ENCODE measurements at places on chromosomes 2 and 18.

GRCh38 chr2:216083464-216084281 is 2.0 kb downstream of the TMEM169 start:
- H3K36me3 ChIP-seq, result peaks cover 9% of the 10 kb centered on the region
- peak overlapping the region; percentile 88 for H3K27ac ChIP-seq
- H3K4me1 ChIP-seq, result peaks cover 62% of the 10 kb centered on the region
- DNase-seq, result no peak

DNA sequence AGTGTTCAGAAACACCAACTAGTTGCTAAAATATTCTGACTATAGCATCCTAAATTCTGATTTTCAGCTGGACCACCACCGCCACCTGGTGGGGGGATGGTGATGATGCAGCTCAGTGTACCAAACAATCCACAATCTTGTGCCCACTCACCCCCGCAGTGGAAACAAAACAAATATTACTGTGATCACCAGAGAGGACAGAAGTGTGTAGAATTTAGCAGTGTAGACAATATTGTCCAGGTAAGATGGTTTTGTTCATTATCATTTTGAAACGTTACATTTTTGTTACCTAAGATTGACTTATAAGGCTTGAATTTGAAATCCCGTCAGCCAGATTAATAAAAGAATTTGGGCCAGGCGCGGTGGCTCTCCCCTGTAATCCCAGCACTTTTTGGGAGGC is 31.7 kb upstream of the UBXN4 start:
- H3K4me3 ChIP-seq, result no peak overlapping the region
- peak; percentile 81 for DNase-seq
- H3K4me1 ChIP-seq, result peaks cover 1% of the 10 kb centered on the region
- no peak overlapping the region for H3K27ac ChIP-seq
- no peaks in the 10 kb centered on the region for H3K27me3 ChIP-seq

- H3K27ac ChIP-seq, result no peak overlapping the region
- H3K27me3 ChIP-seq, result no peaks in the 10 kb centered on the region
- H3K36me3 ChIP-seq, result no peaks in the 10 kb centered on the region
- no peaks in the 10 kb centered on the region for H3K4me1 ChIP-seq
These were observed 135.6 kb downstream of the CDH2 start for GRCh38 chr18:28041366-28041765.

DNA sequence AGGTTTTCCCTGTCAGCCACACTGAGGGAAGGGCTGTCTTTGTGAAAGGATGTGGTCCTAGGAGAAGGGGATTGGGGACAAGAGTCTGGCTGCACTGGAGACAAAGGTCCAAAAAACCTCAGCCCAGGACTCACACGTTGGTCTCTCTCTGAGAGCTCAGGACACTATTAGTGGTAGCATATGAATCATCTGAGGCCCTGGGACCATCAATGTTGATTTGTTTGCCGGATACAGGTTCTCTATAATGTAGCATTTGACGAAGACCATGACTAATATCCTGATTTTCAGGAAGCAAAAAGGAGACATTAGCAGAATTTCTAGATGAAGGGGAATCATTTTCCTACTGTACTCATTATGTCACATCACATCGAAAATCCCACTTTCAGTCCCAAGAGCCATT is 22.2 kb upstream of the DNAH6 start:
- no peak for DNase-seq
- no peak overlapping the region for H3K4me3 ChIP-seq
- no peaks in the 10 kb centered on the region for H3K36me3 ChIP-seq
- H3K27ac ChIP-seq, result no peak overlapping the region

GRCh38 chr18:305003-305501 is 37.2 kb upstream of the THOC1 start:
- peaks cover 32% of the 10 kb centered on the region for H3K27me3 ChIP-seq
- no peak overlapping the region for H3K4me3 ChIP-seq
- H3K4me1 ChIP-seq, result no peaks in the 10 kb centered on the region
- H3K27ac ChIP-seq, result no peak overlapping the region

- H3K36me3 ChIP-seq, result no peaks in the 10 kb centered on the region
- no peak for DNase-seq
- no peak overlapping the region for H3K4me3 ChIP-seq
- H3K27ac ChIP-seq, result no peak overlapping the region
These were observed 115.4 kb upstream of the ZNF521 start for GRCh38 chr18:25467226-25467987.

DNA sequence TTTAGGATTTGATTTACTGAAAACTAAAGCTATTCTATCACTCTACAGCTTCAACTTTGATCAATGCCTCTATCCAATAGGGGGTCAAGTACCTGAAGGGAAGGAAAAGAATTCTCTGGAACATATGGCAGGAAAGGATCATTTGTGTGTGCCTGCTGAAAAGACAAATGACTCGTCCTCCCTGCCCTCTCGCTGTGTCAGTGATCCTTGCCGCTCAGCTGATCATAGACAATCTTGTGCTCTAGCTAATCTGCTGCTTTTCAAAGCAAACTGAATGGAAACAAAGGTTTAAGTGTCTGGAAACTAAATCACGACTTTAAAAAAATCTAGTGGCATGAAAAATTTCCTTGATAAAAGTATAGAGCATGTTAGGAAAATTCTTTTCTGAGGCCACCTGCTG is 75.6 kb upstream of the CPO start:
- no peaks in the 10 kb centered on the region for H3K36me3 ChIP-seq
- H3K4me1 ChIP-seq, result peaks cover 13% of the 10 kb centered on the region
- H3K27ac ChIP-seq, result no peak overlapping the region
- no peak for DNase-seq

DNA sequence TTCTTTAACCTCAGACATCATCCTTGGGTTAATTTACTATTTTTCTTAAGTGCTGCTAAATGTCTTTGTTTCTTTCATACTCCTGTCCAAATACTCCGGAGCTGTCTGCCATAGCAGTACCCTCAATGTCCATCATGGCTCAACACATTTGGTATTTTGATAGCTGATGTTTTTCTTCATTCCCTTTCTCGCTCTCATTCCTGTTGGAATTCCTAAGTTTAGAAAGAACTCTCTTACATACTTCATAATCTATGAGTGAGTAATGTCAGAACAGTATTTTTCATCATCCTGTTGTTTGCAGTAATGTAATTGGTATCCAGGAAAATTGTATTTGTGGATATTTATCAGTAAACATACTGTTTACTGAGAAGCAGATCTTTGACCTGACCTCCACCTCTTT is 282.9 kb downstream of the PTGR3 start:
- DNase-seq, result no peak
- no peak overlapping the region for H3K27ac ChIP-seq
- H3K4me1 ChIP-seq, result no peaks in the 10 kb centered on the region
- H3K36me3 ChIP-seq, result peaks cover 31% of the 10 kb centered on the region
- H3K4me3 ChIP-seq, result no peak overlapping the region
- no peaks in the 10 kb centered on the region for H3K27me3 ChIP-seq

DNA sequence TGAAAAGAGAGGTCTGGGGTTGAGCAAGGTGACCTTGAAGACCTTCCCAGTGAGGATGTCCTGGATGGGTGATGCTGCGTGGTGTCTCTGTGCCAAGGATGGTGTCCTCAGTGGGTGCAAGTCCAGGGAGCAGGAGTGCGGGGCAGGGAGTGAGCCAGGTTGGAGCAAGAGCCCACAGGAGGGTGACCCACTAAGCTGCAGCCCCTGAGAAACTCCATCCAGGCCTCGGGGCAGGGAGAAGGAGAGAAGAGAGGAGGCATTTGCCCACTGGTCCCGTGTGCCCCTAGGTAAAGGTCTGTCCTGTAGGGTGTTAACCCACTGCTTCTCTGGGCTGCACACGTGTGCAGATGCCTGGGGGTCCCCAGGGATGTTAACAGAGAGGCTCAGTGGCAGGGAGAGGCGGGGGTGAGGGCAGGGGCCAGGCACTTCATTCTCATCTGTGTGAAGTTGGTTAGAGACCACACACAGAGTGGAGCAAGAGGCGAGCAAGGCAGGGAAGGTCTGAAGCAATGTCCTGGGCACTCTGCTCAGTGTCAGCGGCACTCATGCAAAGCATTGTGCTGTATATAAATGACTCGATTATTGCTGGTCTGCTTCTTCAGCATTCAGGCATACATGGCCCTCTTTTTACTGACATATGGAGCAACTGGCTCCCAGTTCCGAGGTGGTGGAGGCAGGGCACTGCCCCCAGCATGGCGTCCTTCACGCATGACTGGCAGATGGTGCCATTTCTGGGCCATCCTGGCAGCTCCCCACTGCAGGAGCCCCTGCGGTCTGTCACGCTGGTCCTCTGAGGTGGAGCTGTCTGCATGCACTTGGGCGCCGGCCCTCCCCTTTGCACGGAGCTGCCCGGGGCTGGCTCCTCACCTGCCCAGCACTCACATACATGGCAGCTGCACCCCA is 117.2 kb upstream of the HS6ST1 start:
- no peaks in the 10 kb centered on the region for H3K4me1 ChIP-seq
- H3K36me3 ChIP-seq, result no peaks in the 10 kb centered on the region
- peak; percentile 17 for DNase-seq

- peaks cover 10% of the 10 kb centered on the region for H3K4me1 ChIP-seq
- H3K4me3 ChIP-seq, result peak overlapping the region; percentile 63
- H3K27ac ChIP-seq, result peak overlapping the region; percentile 97
- peaks cover 23% of the 10 kb centered on the region for H3K36me3 ChIP-seq
- H3K27me3 ChIP-seq, result peaks cover 3% of the 10 kb centered on the region
These were observed 26.4 kb downstream of the RTP5 start for GRCh38 chr2:241895712-241896641.

GRCh38 chr2:120522151-120522751 is 176.3 kb downstream of the INHBB start:
- no peak for DNase-seq
- H3K27me3 ChIP-seq, result peaks cover 28% of the 10 kb centered on the region
- H3K36me3 ChIP-seq, result no peaks in the 10 kb centered on the region
- no peaks in the 10 kb centered on the region for H3K4me1 ChIP-seq

DNA sequence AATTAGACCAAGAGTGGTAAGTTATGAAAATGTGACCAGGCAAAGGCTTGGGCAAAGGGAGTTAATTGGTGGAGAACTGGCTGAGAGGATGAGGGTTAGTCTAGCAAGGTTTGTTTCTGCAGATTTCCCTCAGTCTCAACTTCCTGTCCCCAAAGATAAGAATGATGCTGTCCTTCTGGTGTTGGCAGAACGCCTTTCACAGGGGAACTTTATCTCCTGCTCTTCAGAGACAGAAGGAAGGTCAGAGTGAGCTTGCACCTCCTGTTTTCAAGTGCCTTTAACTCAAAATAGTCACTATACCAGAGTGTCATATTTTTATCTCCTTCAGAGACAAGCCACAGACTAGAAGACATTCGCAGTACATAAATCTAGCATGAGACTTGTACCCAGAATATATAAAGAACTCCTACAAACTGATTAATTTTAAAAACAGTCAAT is 95.7 kb downstream of the TEX51 start:
- H3K4me3 ChIP-seq, result no peak overlapping the region
- H3K27ac ChIP-seq, result no peak overlapping the region

DNA sequence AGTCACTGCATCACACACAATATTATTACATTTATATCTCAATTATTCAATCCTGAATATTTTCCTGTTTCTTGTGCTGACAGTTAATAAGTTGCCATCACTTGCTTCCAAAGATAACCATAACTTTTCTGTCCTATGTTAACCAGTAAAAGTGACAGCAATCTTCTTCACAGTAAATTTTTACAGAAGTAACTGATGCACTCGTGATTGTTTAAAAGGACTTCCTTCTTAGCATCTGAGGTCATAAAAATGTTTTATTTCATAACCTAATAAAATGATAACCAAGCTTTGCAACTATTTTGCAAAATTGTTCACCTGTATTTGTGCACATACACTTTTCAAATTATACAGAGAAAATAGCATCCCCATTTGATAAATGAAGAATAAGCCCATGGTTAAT is 20.6 kb upstream of the ANKRD62 start:
- H3K27ac ChIP-seq, result no peak overlapping the region
- no peak overlapping the region for H3K4me3 ChIP-seq
- H3K36me3 ChIP-seq, result no peaks in the 10 kb centered on the region
- peaks cover 17% of the 10 kb centered on the region for H3K27me3 ChIP-seq
- no peak for DNase-seq

DNA sequence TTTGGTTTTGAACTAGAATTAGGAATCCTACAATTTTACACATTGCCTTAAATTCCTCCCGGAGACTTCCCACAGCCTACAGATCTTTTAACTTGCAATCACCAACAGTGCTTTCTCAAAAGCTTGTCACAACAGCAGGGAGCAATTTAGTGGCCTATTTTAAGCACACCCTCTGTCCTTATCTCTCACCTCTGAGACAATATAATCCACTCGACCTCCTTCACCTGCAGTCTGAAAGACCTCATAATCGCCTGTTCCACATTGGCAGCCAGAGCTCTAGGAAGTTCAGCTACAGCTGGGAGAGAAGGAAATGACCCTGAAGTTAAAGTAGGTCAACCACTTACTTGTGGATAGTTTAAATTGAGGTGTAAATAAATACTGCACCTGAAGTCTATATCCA is 249.7 kb upstream of the DLGAP1 start:
- no peaks in the 10 kb centered on the region for H3K36me3 ChIP-seq
- DNase-seq, result no peak
- H3K4me3 ChIP-seq, result no peak overlapping the region
- H3K27me3 ChIP-seq, result no peaks in the 10 kb centered on the region
- H3K4me1 ChIP-seq, result no peaks in the 10 kb centered on the region
- no peak overlapping the region for H3K27ac ChIP-seq

GRCh38 chr2:218257390-218257981 is 3.3 kb upstream of the GPBAR1 start:
- peaks cover 45% of the 10 kb centered on the region for H3K4me1 ChIP-seq
- peak; percentile 79 for DNase-seq
- H3K36me3 ChIP-seq, result peaks cover 51% of the 10 kb centered on the region
- peak overlapping the region; percentile 15 for H3K4me3 ChIP-seq
- H3K27ac ChIP-seq, result peak overlapping the region; percentile 91

GRCh38 chr18:38586327-38586726 is 1020.7 kb upstream of the CELF4 start:
- DNase-seq, result no peak
- no peaks in the 10 kb centered on the region for H3K4me1 ChIP-seq

DNA sequence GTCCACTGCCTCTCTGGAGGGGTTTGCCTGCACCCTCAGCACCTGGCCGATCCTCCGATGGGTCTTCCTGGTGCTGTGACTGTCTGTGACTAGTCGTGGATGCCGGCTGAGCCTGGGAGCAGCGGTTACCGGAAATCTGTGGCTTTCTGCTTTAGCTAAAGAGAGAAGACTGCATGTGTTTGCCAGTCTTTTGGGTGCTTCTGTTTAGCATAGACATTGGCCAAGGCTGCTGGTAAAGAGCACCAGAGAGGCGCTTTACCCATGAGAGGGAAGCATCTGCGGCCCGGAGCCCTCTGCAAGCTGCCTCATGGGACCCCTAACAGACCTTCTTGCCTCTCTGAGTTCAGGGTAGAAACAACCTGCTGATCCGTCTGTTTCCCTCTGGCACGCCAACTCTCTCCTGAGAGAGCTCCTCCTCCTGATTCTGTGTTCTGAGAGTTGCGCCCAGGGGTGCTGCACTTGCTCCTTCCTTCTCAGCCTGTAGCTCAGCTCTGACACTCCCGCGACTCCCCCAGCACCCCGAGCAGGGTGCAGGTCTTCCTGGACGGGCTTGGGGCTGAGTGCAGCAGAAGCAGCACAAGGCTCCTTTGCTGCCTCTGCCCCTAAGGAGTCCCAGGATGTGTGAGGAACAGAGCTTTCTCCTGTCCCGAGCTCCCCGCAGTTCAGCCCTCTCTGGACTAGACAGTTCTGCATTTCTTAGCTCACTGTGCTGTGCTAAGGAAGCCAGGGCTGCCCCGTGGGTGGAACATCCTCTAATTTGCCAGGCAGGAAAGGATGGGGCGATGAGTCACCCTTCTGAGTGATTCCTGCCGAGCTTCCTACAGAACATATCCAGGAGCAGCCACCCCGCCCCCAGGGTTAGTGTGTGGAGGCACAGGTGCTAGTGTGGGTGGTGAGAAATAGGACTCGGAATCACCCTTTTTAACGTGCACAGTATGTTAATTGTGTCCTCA is 203.2 kb downstream of the SH3RF3 start:
- no peaks in the 10 kb centered on the region for H3K36me3 ChIP-seq
- peak overlapping the region; percentile 64 for H3K4me3 ChIP-seq
- peaks cover 37% of the 10 kb centered on the region for H3K4me1 ChIP-seq
- peaks cover 19% of the 10 kb centered on the region for H3K27me3 ChIP-seq
